HFFc6 (cell line): ENCODE measurements at places on chromosomes 4 and X.
A peak's percentile ranks its signal among the peaks of the same experiment; 100 is the strongest.

DNA sequence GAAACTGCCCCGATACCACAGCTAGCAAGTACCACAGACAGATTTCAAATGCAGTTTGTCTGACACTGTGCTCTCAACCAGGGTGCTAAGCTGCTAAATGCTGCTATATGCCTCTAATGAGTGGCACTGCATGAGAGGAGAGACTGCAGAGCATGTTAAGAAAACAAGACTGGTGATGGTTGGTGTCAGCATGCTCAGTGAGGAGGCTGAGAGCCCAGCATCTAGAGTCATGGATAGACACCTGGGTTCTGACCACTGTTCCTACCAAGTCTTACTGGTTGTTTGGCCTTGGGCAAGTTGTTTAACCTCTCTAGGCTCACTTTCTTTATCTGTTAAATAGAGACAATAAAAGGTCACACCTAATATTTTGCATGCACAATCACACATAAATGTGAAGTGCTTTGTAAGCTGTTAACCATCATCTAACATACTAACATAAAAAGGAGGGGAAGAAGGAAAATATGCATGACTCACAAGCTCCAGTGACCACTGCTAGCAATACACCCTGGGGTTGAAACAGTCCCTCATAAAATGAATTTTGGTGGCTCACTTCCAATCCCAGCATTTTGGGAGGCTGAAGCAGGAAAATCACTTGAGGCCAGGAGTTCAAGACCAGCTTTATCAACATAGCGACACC lies 20.7 kb downstream of the HHIP start:
- peaks cover 29% of the 10 kb centered on the region for H3K4me1 ChIP-seq
- peak; percentile 59 for DNase-seq
- H3K4me3 ChIP-seq: no peak overlapping the region

GRCh38 chrX:37722595-37722994 lies 37.0 kb downstream of the XK start:
- no peaks in the 10 kb centered on the region for H3K4me1 ChIP-seq
- H3K4me3 ChIP-seq: no peak overlapping the region
- no peak overlapping the region for H3K27ac ChIP-seq
- DNase-seq: no peak

GRCh38 chr4:105894660-105895582 lies at the start of gene NPNT:
Gene NPNT, plus strand, starts transcription at chr4:105895471. Its CDS starts 182 bp downstream, at chr4:105895653.
- H3K36me3 ChIP-seq: no peaks in the 10 kb centered on the region
- no peak for DNase-seq
- no peaks in the 10 kb centered on the region for H3K4me1 ChIP-seq
- no peak within 1 kb of the TSS for H3K4me3 ChIP-seq

DNA sequence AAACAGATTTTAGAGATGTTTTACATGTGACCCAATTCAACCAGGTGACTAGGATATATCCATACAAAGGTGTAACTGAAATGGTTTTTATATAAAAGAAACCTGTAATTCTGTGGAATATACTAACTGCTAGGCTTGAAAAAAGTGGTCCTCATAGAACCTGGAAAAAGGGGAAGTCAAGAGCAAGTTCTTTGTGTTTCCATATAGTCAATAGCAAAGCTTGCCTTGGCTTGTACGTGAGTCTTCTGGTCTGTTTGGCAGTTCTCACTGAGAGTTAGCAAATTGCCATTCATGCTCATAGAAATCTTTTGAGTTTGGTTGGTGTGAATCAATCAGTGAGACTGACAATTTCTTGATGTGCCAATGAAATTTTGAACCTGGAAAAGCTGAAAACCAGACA lies 79.4 kb upstream of the SMIM10 start:
- H3K36me3 ChIP-seq: no peaks in the 10 kb centered on the region
- H3K4me1 ChIP-seq: peaks cover 32% of the 10 kb centered on the region
- H3K27me3 ChIP-seq: peaks cover 3% of the 10 kb centered on the region; the same call in 1 of the 2 replicates
- H3K4me3 ChIP-seq: no peak overlapping the region

GRCh38 chr4:25865586-25865985 lies 2.8 kb upstream of the SEL1L3 start:
- DNase-seq: no peak
- H3K36me3 ChIP-seq: peaks cover 4% of the 10 kb centered on the region; the same call in 1 of the 2 replicates
- peaks cover 17% of the 10 kb centered on the region for H3K4me1 ChIP-seq
- no peak overlapping the region for H3K27ac ChIP-seq

DNA sequence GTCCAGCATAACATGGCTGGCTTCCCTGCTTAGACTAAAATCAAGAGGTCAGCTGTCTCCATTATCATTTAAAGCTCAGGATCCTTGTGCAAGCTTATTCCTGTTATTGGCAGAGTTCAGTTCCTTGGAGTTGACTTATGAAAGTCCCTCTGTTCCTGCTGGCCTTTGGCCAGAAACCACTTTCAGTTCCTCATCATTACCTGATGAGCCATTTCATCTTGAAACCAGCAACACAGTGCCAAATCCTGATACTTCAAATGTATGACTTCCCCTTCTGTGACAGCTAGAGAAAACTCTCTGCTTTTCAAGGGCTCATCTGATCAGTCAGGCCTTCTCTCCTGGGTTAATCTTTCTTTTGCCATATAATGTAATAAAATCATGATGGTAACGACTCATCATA lies 110.6 kb upstream of the FSTL5 start:
- H3K4me1 ChIP-seq: no peaks in the 10 kb centered on the region
- no peak overlapping the region for H3K27ac ChIP-seq
- H3K4me3 ChIP-seq: no peak overlapping the region
- no peaks in the 10 kb centered on the region for H3K27me3 ChIP-seq
- no peaks in the 10 kb centered on the region; the same call in 1 of the 2 replicates for H3K36me3 ChIP-seq
- no peak for DNase-seq

DNA sequence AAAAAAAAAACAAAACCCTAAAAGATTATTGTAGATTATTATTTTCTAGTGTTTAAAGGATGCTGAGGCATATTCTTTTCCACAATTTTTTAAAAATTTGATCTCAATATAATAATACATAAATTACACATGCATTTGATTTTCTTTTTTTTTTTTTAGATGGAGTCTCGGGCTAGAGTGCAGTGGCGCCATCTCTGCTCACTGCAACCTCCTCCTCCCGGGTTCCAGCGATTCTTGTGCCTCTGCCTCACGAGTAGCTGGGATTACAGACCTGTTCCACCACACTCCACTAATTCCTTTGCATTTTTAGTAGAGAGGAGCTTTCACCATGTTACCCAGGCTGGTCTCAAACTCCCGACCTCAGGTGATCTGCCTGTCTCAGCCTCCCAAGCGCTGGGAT lies 83.5 kb upstream of the TSPAN5 start:
- H3K36me3 ChIP-seq: peaks cover 7% of the 10 kb centered on the region
- no peak overlapping the region for H3K4me3 ChIP-seq

GRCh38 chr4:39365830-39366771 lies at the start of gene RFC1:
Gene RFC1, minus strand, starts transcription at chr4:39366362. Its CDS starts 121 bp downstream, at chr4:39366241.
- peak within 1 kb of the TSS; percentile 96 for H3K4me3 ChIP-seq
- peaks cover 6% of the 10 kb centered on the region; the same call in 1 of the 2 replicates for H3K27me3 ChIP-seq
- H3K4me1 ChIP-seq: peaks cover 19% of the 10 kb centered on the region
- H3K27ac ChIP-seq: peak within 1 kb of the TSS; percentile 86
- peak; percentile 83 for DNase-seq
- peaks cover 7% of the 10 kb centered on the region; the same call in 1 of the 2 replicates for H3K36me3 ChIP-seq

GRCh38 chr4:175637762-175638161 lies 174.3 kb downstream of the GPM6A start:
- H3K36me3 ChIP-seq: no peaks in the 10 kb centered on the region
- no peak for DNase-seq
- no peaks in the 10 kb centered on the region for H3K4me1 ChIP-seq
- H3K4me3 ChIP-seq: no peak overlapping the region
- H3K27ac ChIP-seq: no peak overlapping the region
- no peaks in the 10 kb centered on the region for H3K27me3 ChIP-seq

- no peaks in the 10 kb centered on the region for H3K4me1 ChIP-seq
- H3K27ac ChIP-seq: no peak overlapping the region
- no peak for DNase-seq
- peaks cover 2% of the 10 kb centered on the region; the same call in 1 of the 2 replicates for H3K27me3 ChIP-seq
- H3K36me3 ChIP-seq: no peaks in the 10 kb centered on the region
- H3K4me3 ChIP-seq: no peak overlapping the region
These were observed 283.9 kb upstream of the GPC4 start for GRCh38 chrX:133699023-133699728.

DNA sequence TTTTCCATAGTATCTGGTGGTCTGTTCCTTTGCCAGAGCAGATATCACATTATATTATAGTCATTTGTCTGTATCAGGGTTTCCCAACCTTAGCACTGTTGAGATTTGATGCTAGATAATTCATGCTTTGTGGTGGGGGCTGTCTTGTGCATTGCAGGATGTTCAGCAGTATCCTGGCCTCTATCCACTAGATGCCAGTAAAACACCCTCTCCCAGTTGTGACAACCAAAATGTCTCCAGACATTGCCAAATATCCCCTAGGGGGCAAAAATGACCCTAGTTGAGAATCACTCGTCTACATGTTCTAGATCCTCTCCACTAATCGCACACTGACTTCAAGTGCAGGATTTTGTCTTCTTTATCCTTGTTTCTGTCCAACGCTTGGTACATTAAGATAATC lies 160.8 kb downstream of the FANCB start:
- H3K27me3 ChIP-seq: no peaks in the 10 kb centered on the region
- no peak for DNase-seq
- no peaks in the 10 kb centered on the region for H3K36me3 ChIP-seq
- H3K27ac ChIP-seq: no peak overlapping the region
- no peak overlapping the region for H3K4me3 ChIP-seq
- peaks cover 11% of the 10 kb centered on the region for H3K4me1 ChIP-seq

DNA sequence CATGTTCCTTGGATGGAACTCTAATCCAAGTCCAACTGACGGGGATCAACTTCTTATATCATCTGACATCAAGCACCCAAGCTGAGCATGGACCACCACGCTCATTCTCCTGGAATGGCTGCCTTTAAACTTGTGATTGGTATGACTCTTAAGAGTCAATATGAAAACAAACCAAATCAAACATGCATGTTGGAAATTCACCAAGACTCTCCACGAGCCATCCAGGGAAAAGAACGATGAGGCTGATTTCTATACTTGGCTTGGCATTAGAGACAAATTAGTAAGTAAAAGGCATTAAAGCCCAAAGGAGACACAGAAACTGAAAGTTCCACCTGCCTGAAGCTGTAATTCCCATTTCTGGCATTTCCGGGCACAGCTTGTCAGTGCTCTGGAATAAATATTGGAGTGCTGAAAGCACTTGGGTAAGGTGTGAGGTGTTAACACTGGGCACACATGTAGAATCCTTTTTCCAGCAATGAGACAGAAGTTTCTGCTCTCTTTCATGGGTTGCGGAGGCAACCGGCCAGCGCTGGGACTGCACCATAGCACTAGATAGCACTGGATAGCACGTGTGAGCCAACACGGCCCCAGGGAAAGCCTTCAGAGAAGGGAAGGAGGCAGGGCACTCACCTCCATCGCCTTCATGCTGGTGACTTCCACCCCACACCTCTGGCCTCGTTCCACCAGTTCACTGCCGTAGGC lies 42.1 kb upstream of the CENPU start:
- DNase-seq: no peak
- H3K36me3 ChIP-seq: peaks cover 6% of the 10 kb centered on the region
- peaks cover 4% of the 10 kb centered on the region for H3K27me3 ChIP-seq
- no peak overlapping the region for H3K4me3 ChIP-seq

- no peaks in the 10 kb centered on the region for H3K36me3 ChIP-seq
- H3K27ac ChIP-seq: no peak overlapping the region
- no peak overlapping the region for H3K4me3 ChIP-seq
- H3K4me1 ChIP-seq: no peaks in the 10 kb centered on the region
- DNase-seq: no peak
These were observed 53.5 kb downstream of the BMP3 start for GRCh38 chr4:81084029-81084428.

- H3K36me3 ChIP-seq: peaks cover 10% of the 10 kb centered on the region; the same call in 1 of the 2 replicates
- H3K27me3 ChIP-seq: no peaks in the 10 kb centered on the region; the same call in 1 of the 2 replicates
- peaks cover 22% of the 10 kb centered on the region for H3K4me1 ChIP-seq
- peak; percentile 39 for DNase-seq
These were observed 28.4 kb downstream of the TRMT44 start for GRCh38 chr4:8468746-8469535.

DNA sequence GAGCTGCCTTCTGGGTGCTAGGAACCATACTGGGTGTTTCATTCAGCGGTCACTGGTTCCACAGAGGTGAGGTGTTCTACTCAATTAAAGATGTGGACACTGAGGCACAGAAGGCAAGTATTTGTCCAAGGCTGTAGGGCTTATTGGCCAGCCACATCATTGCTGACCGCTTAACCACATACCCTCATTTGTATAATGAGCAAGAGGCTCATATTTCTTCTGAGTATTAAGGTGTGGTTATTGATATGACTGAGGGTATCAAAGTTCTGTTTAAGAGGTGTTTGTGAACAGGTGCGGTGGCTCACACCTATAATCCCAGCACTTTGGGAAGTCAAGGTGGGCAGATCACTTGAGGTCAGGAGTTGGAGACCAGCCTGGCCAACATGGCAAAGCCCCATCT lies 14.3 kb downstream of the RNF4 start:
- no peak for DNase-seq
- peaks cover 67% of the 10 kb centered on the region for H3K4me1 ChIP-seq
- H3K27me3 ChIP-seq: no peaks in the 10 kb centered on the region; the same call in 1 of the 2 replicates
- no peak overlapping the region for H3K27ac ChIP-seq
- no peaks in the 10 kb centered on the region for H3K36me3 ChIP-seq
- no peak overlapping the region for H3K4me3 ChIP-seq
